SK-MEL-5 (cell line): ENCODE measurements at places on chromosomes 12 and 14.

GRCh38 chr12:47147739-47148138, 68.0 kb upstream of the AMIGO2 start:
- no peak for DNase-seq

DNA sequence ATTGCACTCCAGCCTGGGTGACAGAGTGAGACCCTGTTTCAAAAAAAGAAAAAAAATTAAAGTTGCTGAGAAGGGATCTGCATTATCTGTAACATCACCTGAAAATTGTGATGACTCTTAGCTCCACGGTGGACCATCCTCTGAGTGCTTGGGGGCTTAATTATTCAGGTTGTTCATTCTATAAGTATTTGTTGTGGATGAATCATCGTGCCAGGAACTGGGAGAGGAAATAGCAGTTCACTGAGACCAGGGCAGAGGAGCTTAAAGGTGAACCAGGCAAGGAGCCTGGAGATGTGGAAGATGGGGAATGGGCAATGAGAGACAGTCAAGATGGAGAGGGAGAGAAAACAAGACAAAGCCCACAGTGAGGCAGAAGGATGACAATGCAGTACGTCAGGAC, 25.5 kb upstream of the GSC start:
- DNase-seq, result no peak

DNA sequence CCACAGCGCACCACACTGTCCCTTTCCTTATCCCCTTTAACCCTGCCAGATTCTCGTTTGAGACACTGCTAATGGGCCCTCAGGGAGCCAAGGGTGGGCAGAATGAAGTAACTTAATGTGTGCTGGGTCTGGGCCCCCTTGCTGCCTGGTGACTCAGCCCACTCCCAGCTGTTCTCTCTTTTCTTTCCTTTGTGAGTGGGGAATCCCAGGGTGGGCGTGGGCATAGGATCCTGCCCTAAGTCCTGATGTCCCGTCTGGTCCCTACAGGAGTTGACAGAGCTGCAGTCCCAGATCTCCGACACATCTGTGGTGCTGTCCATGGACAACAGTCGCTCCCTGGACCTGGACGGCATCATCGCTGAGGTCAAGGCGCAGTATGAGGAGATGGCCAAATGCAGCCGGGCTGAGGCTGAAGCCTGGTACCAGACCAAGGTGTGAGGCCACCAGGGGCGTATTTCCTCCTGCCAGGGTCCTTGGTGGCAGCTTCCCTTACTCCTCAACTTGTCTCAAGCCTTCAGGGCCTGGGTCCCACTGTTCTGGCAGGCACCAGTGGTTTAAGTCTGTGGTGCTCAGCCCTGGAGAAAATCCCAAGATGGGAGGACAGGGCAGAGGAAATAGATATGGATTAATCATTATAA, 8.3 kb downstream of the KRT7 start:
- no peak for DNase-seq

- peak; percentile 26 for DNase-seq
Observed at GRCh38 chr14:106277503-106277902, 751.1 kb downstream of the TMEM121 start.
